ENCODE measurements at places on chromosomes 5 and 9. TPM values are rescaled to one million over a fixed set of nuclear protein-coding genes. Genes with fewer than 3 reads are reported as not detected.

SEMA5A gene
- polyA plus RNA-seq = 2.3 TPM

TSSK1B gene
- polyA plus RNA-seq = not detected

DNA sequence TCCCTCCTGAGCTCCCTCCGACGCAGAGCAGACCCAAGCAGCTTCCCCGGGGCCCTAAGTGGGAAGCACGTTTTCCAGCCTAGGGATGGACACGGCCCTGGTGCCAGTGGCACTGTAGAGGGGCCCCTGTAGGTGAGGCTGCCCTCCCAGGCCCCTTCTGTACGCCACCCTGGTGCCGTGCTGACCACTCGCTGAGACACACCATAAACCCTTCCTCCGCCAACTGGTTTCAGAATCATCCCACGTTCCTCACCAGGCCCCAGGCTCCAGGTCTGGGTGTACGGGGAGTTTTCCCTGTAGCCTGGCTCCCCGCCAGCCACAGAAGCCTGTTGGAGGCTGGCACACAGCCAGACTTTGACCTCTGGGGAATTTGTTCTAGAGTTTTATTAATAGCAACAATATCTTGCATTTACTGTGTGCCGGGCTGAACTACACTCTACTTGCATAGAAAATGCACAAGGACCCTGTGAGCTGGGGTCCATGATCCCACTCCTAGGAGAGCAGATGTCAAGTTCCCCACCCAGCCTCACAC lies 18.2 kb upstream of the WDR38 start:
- H3K27ac ChIP-seq = no peak overlapping the region
- H3K4me1 ChIP-seq = peaks cover 3% of the 10 kb centered on the region
- no peaks in the 10 kb centered on the region for H3K27me3 ChIP-seq
- no peak for DNase-seq

GABRA1 gene
- polyA plus RNA-seq = not detected

DNA sequence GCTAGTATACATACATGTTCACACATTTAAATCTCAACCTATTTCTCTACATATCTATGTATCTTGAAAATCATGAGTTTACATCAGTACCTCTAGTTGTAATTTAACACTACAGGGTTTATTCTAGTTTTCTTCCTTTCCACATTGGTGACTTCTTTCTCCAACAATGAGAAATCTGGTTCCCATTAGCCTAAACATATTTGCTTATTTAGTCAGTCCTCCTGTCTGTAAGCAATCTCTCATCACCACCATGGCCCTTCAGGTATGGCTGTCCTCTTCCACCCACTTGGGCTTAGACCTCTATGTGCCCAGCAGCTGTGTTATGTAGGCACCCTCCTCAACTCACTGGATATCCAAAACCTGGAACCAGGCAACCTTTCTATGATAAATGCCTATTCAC lies 8.0 kb upstream of the SPATA31D1 start:
- no peaks in the 10 kb centered on the region for H3K4me1 ChIP-seq
- DNase-seq = no peak
- H3K36me3 ChIP-seq = no peaks in the 10 kb centered on the region
- H3K4me3 ChIP-seq = no peak overlapping the region
- H3K27ac ChIP-seq = no peak overlapping the region

- no peak overlapping the region for H3K27ac ChIP-seq
- peaks cover 10% of the 10 kb centered on the region for H3K4me1 ChIP-seq
- H3K36me3 ChIP-seq = no peaks in the 10 kb centered on the region
Measured at GRCh38 chr5:59188419-59189225, 605.7 kb downstream of the RAB3C start.
